ENCODE measurements at places on chromosomes 2 and 18. TPM values are rescaled to one million over a fixed set of nuclear protein-coding genes. Genes with fewer than 3 reads are reported as not detected.

Gene VWA3B
- 0.47 TPM for total RNA-seq

Gene CCDC148
- total RNA-seq, result 4.6 TPM

Gene NOSTRIN
- total RNA-seq, result 4.0 TPM

Gene ARHGEF33
- total RNA-seq, result 1.4 TPM

Gene CDKL4
- total RNA-seq, result 2.0 TPM

Gene SKOR2
- not detected for total RNA-seq

Gene C2orf81
- total RNA-seq, result 11.3 TPM

Gene PFN4
- 0.55 TPM for total RNA-seq

Gene SH3BP4
- 49.0 TPM for total RNA-seq

Gene SP100
- 2.3 TPM for total RNA-seq

Gene AGXT
- 1.0 TPM for total RNA-seq

Gene MARCHF4
- 2.0 TPM for total RNA-seq

Gene INHA
- 1.7 TPM for total RNA-seq

Gene RBM43
- 4.7 TPM for total RNA-seq

Gene BOLL
- 0.22 TPM for total RNA-seq

Gene CELF4
- 4.6 TPM for total RNA-seq

Gene CYTIP
- total RNA-seq, result 0.14 TPM

Gene ZC3H8
- 23.7 TPM for total RNA-seq

Gene SERPINB4
- total RNA-seq, result not detected

Gene REG1B
- not detected for total RNA-seq

Gene TBR1
- not detected for total RNA-seq

Gene TMEM127
- 37.2 TPM for total RNA-seq

Gene PROC
- total RNA-seq, result 25.3 TPM

Gene KLHL14
- total RNA-seq, result 7.8 TPM

Gene MC2R
- not detected for total RNA-seq

Gene CPLX4
- total RNA-seq, result not detected

Gene NYAP2
- total RNA-seq, result not detected

Gene CENPA
- 10.7 TPM for total RNA-seq

Gene TEKT4
- total RNA-seq, result 0.34 TPM

Gene LYPD6
- total RNA-seq, result 30.1 TPM

Gene EDAR
- total RNA-seq, result 0.69 TPM

Gene IL37
- total RNA-seq, result not detected

Gene PLEK
- total RNA-seq, result not detected

Gene HOXD13
- not detected for total RNA-seq

Gene HOXD3
- not detected for total RNA-seq

Gene SCYGR8
- total RNA-seq, result not detected

Gene CLEC4F
- total RNA-seq, result not detected

Gene IL36RN
- 0.13 TPM for total RNA-seq

Gene KCNF1
- total RNA-seq, result 0.71 TPM

Gene ANKRD29
- 0.36 TPM for total RNA-seq

Gene SEMA4F
- total RNA-seq, result 11.5 TPM

Measured in progenitor cell of endocrine pancreas (in vitro differentiated cells).